Stimulated activated CD8-positive, alpha-beta memory T cell treated with anti-CD3 and anti-CD28 coated beads, Interleukin-15, amount 100 ng/mL, for 48 hours (primary cell): ENCODE measurements at places on chromosomes 11 and 22.

GRCh38 chr11:35131094-35131493, 7.9 kb upstream of the CD44 start:
- DNase-seq: no peak

- DNase-seq: no peak
These were observed 61.0 kb upstream of the BID start for GRCh38 chr22:17835256-17835655.

GRCh38 chr11:78318321-78319114, 99.1 kb downstream of the GAB2 start:
- no peak for DNase-seq

DNA sequence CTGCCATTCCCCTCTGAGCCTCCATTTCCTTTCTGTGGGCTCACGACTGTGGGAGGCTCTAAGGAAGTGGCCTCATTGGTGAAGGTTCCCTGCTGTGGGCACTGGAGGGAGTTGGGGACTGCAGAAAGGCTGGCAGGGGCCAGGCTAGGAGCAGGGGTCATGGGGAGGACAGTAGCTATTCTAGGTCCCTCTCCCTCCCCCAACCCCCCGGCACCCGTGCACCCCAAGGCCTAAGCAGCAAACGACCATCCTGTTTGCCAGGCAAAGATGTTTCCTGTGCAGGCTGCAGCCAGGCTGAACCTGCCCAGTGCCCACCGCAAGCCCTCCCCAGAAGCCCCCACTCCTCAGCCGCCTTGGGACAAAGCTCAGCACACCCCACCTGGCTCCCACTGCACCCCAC, 189.4 kb downstream of the MN1 start:
- no peak for DNase-seq

- no peak for DNase-seq
These were observed 16.6 kb downstream of the KCNQ1 start for GRCh38 chr11:2461253-2461955.

GRCh38 chr11:118442301-118442700, 6.0 kb downstream of the KMT2A start:
- no peak for DNase-seq

DNA sequence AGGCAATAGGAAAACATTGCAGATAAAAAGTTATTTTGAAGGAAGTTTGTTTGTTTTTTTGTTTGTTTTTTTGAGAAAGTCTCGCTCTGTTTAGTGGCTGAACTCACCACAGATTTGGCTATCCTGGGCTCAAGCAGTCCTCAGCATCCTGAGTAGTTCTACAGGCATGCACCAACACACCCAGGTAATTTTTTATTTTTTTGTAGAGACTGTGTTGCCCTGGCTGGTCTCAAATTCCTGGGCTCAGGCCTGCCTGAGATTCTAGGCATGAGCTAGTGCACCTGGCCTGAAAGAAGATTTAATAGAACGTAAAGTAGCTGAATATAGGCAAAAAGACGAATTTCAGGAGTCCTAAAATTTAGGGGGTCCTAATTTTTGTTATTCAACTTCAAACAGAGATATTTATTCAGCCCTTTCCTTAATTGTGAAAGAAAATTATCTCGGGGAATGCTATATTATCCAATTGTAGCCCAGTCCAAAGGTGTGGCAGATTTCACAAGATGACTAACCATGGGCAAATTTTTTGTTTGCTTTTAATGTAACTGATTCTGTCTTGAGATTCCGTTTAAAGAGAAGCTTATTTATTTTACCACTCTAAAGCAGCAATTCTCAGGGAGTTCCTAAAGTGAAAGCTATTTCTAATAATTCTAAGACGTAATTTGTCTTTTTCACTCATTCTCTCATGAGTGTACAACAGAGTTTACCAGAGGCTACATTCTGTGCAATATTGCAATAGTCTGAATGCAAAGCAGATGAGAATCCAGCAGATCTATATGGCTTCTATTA, 940 bp downstream of the IL18 start:
- DNase-seq: no peak

DNA sequence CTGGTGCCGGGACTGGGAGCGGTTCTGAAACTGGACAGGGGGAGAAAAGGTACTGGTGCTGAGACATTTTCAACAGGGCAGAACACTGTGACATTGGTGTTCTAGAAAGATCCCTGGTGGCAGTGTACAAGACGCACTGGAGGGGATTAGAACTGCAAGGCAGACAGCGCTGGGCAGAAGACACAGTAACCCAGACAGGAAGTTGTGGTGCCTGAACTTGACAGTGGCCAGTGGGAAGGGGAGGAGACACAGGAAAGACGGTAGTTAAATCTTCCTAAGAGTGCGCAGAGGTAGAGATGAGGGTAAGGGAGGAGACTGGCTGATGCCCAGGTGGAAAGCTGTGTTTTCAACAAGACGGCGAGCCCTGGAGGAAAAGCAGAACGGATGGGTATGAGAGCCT, 24.5 kb downstream of the FAM227A start:
- DNase-seq: no peak

GRCh38 chr22:30332551-30332950, 5.8 kb upstream of the TBC1D10A start:
- no peak for DNase-seq

GRCh38 chr22:21443735-21444421, 23.3 kb upstream of the TMEM191C start:
- DNase-seq: no peak

DNA sequence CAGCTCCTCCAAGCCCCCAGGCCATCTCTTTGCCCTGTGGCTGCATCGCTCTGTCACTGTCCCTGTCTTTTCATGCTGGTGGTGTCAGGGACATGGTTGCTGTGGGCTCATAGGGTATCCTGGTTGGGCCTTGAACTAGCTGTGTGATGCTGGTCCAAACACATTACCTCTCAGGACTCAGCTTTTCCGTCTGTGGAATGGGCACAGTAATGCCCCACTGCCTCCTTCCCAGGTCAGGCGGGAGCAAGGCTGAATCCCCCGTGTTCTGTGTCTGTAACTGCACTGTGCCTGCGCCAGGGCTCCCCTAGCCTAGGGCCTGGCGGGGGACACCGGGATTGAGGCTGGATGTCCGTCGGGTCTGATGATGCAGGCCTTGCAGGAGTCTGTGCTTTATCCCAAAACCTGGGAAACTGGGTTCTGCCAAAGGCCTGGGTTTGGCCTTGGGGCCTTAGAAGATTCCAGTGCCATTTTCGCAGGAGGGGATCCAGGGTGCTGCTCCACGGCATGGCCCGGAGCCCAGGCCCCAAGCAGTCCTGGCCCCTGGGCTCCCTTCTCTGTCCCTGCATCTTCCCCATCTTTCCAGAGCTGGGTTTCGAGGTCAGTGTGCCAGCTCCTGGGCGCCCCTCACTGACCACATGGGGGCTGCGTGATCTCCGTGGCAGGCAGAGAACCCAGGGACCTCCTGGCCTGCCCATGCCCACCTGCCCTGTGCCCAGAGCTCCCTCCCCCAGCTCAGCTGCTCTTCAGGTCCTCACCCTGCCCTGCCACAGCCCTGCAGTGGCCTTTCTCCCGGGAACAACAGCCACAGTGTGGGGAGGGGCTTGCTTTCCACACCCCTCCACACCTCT, 32.7 kb upstream of the CELSR1 start:
- no peak for DNase-seq

DNA sequence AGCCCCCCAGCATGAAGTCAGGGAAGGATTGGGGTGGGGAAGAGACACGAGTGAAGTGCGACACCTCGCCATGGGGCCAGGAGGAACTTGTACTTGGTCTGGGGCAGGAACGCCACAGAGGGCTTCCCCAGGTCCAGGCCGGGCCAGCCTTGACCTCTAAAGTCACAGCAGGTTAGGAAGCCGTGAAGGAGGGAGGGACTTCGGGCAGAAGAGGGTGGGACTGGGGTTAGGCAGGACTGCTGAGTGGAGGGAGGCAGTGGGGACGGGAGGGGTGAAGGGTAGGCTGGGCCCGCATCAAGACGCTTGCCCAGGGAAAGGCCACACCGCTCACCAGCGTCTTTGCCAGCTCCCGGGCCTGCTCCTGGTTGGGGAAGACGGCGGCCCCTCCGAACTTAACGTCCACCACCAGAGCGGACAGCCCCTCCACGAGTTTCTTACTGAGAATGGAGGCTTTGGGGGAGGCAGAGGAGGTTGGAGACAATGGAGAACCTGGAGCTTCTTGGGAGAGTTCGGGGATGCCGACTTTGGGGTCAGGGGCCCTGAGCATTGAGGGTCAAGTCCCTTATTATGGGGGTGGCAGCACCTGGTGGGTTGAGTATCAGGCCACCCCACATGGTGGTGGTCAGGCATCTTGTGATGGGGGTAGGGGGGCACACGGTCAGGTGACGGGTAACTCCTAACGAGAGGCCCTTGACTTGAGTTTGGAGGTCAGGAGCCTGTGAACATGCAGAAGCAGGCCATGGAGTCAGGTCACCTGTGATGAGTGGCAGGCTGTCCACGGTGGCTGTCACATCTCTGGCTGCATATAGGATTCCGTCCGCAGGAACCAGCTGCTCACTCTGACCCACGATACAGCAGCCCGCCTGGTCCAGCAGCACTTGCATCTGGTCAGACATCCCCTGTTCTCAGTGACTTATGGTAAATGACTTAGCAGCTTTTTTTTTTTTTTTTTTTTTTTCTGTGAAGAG, 1.7 kb upstream of the SCO2 start:
- DNase-seq: no peak

- DNase-seq: no peak
These were observed 344.7 kb upstream of the NCAM1 start for GRCh38 chr11:112616327-112617097.

GRCh38 chr11:47881145-47881544, 33.0 kb upstream of the NUP160 start:
- no peak for DNase-seq

DNA sequence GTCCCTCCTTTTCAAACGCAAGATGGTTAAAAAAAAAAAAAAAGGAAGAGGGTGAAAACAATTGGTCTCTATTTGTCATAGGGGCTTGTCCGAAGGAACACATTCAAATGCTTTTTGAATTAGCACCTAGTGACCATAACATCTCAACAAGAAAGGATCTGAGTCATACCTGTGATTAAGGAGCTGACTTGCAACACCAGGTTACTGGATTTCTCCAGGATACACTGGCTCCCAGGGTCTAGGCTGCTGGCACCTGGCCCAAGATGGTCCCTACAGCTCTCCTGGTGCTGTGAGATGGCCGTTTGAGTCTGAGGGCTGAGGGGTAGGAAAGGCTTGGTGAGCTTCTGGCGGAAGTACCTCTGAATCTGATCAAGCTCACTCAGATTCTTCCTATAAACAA, 28.4 kb upstream of the UCP3 start:
- no peak for DNase-seq
